CD8-positive, alpha-beta memory T cell (primary cell): ENCODE measurements at places on chromosomes 1 and 21. TPM values are rescaled to one million over a fixed set of nuclear protein-coding genes. Genes with fewer than 3 reads are reported as not detected.

GRCh38 chr1:182984621-182985020, 31.7 kb upstream of the SHCBP1L start:
- H3K27me3 ChIP-seq = no peaks in the 10 kb centered on the region
- no peaks in the 10 kb centered on the region for H3K4me1 ChIP-seq
- H3K4me3 ChIP-seq = no peak overlapping the region
- no peak for DNase-seq
- no peaks in the 10 kb centered on the region for H3K36me3 ChIP-seq
- no peak overlapping the region for H3K27ac ChIP-seq

DNA sequence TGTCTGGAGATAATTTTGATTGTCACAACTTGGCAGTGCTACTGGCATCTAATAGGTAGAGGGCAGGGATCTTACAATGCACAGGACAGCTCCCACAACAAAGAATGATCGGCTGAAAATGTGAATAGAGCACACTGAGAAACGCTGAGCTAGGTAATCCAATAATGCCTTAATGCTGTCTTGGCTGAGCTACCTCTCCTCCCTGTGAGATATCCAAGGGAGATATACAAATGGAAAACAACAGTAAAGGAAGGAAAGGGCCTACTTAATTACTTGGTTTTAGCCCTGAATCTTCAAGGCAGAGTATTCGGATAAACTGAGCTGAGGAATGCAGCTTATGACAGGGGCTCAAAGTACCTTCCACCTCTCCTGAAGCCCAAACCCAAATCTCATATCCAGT, 2.9 kb downstream of the DNASE2B start:
- H3K27me3 ChIP-seq = no peaks in the 10 kb centered on the region
- H3K4me3 ChIP-seq = no peak overlapping the region
- no peak overlapping the region for H3K27ac ChIP-seq
- H3K36me3 ChIP-seq = no peaks in the 10 kb centered on the region
- no peaks in the 10 kb centered on the region for H3K4me1 ChIP-seq

Gene NTPCR
- 29.0 TPM for total RNA-seq

GRCh38 chr1:201206176-201206575, 15.6 kb downstream of the IGFN1 start:
- DNase-seq = no peak
- no peaks in the 10 kb centered on the region for H3K4me1 ChIP-seq
- H3K27ac ChIP-seq = no peak overlapping the region
- H3K36me3 ChIP-seq = no peaks in the 10 kb centered on the region
- peaks cover 4% of the 10 kb centered on the region for H3K27me3 ChIP-seq

DNA sequence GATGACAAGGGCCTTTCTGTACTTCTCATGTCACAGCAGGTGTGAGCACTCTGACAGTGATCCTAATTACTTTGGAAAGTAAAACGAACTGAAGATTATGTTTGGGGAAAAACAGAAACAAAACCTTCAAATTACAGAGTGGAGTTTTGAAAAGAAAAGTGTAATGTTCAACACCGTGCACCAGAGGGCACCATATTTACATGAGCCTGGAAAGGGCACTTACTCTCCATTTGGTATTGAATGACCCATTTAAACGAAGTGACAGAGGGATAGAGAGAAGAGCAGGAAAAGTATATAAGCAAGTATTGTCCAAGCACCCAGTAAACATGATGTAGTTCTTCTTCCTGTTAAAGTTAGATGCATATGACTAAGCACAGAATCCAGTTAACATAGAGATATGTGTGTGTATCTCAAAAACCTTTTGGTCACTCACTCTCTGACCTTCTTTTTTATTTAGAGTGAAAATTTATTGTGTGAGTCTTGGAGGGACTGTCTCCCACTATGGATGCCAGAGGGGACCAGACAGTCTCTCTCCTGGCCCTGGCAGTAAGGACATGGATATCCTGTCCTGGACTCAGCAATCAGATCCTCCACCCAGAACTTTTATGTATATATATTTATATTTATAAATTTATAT, 3.8 kb upstream of the RGSL1 start:
- H3K4me3 ChIP-seq = no peak overlapping the region
- H3K27me3 ChIP-seq = no peaks in the 10 kb centered on the region
- no peaks in the 10 kb centered on the region for H3K36me3 ChIP-seq
- H3K27ac ChIP-seq = no peak overlapping the region

Gene TTLL7
- 0.97 TPM for total RNA-seq

DNA sequence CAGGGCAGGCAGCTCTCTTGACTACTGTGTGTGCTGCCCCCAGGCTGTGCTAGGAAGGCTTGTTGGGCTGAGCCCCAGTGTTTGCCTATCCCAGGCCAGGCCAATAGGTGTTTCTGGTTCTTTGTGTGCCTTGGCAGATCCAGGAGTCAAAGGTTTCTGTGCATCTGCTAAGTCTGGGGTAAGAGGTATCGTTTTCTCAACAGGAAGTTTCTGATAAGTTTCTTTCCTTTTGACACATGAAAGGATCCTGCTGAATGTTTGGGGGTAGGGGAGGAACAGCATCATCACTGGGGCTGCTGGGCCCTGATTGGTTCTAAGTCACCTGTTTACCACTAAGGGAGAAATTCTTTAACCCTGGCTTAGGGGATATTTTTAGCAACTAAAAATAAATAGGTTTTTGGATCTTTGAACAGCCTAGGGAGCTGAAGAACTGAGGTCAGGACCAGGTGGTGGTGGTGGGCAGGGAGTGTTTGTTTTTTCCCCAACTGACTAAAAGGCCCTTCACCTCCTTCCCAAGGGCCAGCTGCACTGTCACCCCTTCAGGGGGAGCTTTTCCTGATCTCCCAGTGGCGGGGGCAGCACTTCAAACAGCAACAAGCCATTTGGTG, 85.1 kb downstream of the KCNN3 start:
- no peaks in the 10 kb centered on the region for H3K27me3 ChIP-seq
- no peak overlapping the region for H3K27ac ChIP-seq
- DNase-seq = no peak
- H3K4me1 ChIP-seq = peaks cover 33% of the 10 kb centered on the region
- no peaks in the 10 kb centered on the region for H3K36me3 ChIP-seq
- no peak overlapping the region for H3K4me3 ChIP-seq

DNA sequence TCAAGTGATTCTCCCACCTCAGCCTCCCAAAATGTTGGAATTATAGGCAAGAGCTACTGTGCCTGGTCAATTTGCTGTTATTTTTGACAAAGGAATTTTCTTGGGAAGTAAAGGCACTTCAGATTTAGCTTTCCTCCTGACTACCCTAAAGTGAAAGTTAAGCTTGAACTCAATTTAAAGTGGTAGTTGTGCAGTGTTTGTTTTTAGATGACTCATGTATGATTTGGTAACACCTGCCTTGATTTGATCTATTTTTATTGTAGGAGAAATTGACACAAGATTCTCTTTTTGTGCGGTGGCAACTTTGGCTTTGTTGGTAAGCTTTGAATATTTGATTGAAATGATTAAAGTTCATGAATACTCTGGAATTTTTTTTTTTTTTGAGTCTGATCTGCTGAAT, 5.0 kb downstream of the RABGGTB start:
- no peak overlapping the region for H3K27ac ChIP-seq
- no peak for DNase-seq
- peaks cover 39% of the 10 kb centered on the region for H3K36me3 ChIP-seq
- no peak overlapping the region for H3K4me3 ChIP-seq

DNA sequence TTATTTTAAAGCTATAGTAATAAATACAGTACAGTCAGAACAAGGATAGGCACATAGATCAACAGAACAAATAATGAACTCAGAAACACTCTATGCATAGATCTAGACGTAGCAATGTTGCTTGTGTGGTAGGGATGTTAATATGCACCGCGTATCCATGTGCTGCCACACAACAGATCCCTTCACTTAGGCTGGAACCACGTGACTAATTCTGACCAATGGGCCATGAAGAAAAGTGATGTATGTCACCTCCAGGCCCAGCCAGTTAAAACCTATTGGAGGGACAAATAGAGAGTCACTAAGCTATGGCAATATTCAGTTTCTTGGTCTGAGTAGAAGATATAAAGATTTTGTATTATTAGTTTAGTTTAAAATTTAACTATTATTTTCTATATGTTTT, 91.4 kb downstream of the ADAMTS1 start:
- no peaks in the 10 kb centered on the region for H3K4me1 ChIP-seq
- no peaks in the 10 kb centered on the region for H3K27me3 ChIP-seq
- no peaks in the 10 kb centered on the region for H3K36me3 ChIP-seq
- no peak overlapping the region for H3K4me3 ChIP-seq

DNA sequence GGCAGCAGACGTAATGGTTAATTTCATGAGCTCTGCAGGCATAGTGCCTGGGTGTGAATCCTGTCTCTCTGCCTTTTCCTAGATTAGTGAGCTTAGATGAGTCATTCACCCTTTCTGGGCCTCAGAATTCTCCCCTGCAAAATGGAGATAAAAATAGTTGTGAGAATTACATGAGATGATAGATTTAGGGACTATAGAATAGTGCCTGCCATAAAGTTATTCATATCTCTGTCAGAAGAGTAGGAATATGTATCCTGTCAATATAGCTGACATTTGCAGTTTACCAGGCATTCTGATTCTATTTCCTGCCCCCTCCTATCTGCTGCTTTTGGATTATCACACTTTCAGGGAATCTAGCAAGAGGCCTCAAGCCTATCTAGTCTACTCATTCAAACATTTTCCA, 112.0 kb downstream of the PDE4B start:
- H3K27me3 ChIP-seq = no peaks in the 10 kb centered on the region
- DNase-seq = no peak
- no peak overlapping the region for H3K4me3 ChIP-seq
- H3K27ac ChIP-seq = no peak overlapping the region
